Left renal pelvis (tissue), 4 donors: ENCODE measurements at places on chromosomes 4 and X.

- no peak for DNase-seq
Measured at GRCh38 chr4:152050106-152050505, 289.3 kb upstream of the GATB start.

DNA sequence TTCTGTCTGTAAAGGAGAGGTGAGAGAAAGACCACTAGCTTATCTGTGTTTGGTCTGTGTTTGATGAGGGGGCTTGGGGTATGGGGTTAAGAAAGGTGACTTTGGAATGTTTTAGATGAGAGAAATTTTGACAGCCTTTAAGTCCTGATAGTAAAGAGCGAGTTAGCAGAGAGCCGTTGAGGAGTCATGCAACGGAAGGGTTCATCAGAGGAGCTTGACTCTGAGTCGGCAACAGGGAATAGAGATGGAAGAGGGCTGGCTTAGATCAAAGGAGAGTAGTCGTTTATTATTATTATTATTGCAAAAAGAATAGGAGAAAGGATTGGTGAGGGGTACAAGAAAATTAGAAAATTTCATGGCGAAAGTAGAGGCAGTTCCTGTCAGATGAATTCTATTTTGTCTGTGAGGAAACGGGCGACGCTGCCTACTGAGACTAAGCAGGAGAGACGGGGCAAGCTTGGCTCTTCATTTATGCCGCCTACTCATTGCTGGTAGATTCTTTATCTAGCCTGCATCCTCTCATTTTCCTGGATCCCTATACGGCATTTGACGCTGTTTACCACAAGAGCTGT, 473 bp upstream of the VAMP7 start:
- DNase-seq, result no peak

DNA sequence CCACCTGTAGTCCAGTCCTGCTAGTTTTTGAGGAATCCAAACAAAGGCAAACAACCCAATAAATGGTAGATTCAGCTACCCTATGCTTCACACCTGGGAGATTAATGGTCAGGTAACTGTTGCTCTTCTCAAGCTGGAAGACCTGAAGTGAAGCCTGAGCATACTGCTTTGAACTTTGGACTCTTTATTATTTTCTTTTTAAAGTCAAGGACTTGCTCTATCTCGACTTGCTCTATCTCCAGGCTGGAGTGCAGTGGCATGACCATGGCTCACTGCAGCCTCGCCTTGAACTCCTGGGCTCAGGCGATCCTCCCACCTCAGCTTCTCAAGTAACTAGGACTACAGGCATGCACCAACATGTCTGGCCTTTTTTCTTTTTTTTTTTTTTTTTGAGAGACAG, 14.7 kb upstream of the KLHL13 start:
- DNase-seq, result no peak

DNA sequence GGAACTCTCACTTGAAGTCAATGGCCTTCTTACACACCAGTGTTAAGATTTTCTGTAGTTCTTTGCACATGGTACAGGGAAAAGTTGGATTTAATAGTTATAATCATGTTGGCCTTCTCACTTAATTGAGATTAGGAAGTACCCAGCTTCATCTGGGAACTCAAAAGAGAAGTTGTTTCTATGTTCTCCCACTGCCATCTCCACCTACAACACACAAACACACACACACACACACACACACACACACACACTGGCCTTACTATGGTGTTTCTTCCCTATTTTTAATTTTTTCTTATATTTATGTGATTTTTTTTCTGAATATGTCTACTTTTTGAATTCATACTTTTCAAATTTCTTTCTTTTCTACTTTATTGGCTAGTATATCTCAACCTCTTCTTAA, 10.0 kb upstream of the CHIC2 start:
- no peak for DNase-seq

GRCh38 chr4:156638925-156639605, 332.5 kb downstream of the PDGFC start:
- DNase-seq, result no peak

GRCh38 chr4:72286910-72287309, 255.1 kb downstream of the NPFFR2 start:
- DNase-seq, result no peak

GRCh38 chr4:139562067-139562684, 6.2 kb upstream of the SETD7 start:
- no peak for DNase-seq

- no peak for DNase-seq
Measured at GRCh38 chr4:114091546-114091945, 112.1 kb upstream of the ARSJ start.

- DNase-seq, result no peak
Measured at GRCh38 chr4:167136270-167136669, 98.0 kb downstream of the SPOCK3 start.
